Stimulated activated CD4-positive, alpha-beta T cell treated with anti-CD3 and anti-CD28 coated beads, Interleukin-2, amount 100 ng/mL, for 48 hours (primary cell): ENCODE measurements at places on chromosomes 1 and 21.

GRCh38 chr1:200302921-200303290, 106.9 kb downstream of the ZNF281 start:
- no peak for DNase-seq

GRCh38 chr1:206828765-206829164, 36.7 kb upstream of the IL20 start:
- no peak for DNase-seq

DNA sequence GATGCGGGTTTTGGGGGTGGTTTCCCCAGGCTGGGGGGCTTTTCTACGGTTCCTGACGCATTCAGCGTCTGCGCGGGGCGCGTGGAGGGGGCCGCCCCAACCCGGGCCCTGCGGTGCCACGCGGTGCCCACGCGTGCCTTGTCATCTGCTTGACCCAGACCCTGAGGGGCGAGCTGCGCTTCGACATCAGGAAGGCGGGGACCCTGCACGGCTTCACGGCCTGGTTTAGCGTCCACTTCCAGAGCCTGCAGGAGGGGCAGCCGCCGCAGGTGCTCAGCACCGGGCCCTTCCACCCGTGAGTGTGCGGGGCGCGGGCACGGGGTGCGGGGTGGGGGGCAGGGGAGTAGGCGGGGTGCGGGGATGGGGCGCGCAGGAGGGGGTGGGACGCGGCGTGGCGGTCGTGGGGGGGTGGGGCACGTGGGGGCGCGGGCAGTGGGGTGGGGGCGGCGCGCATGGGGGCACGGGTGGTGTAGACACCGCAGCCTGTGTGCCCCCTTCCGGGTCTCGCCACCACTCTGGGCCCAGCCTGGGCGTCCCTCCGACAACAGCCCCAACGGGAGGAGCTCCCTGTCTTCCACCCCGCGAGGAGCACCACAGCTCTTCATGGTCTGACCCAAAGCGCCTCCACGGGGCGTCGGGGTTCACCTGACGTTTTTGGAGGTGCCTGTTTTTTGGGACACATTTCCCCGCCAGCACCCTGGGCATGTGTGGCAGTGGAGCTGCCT, 26.3 kb downstream of the PRMT2 start:
- no peak for DNase-seq

- DNase-seq, result no peak
These were observed 165.6 kb upstream of the POGK start for GRCh38 chr1:166673722-166674121.

DNA sequence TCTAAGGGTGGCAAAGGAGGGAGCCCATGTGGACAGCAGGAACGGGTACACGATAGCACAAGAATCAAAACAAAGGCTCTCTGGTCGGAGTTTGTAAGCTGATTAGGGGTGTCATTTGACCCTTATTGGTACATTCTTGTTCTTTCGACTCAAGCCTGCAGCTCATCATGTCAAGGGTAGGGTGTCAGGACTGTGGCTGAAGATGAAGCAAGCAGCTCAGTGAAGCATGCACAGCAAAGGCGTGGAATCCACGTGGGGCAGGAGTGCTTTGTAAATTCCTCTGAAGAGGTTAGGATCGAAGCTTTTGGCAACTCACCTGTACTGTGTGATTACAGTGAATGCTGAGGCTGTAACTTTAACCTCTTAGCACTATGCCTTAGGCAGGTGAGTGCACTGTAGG, 4.7 kb upstream of the ABCB10 start:
- no peak for DNase-seq

GRCh38 chr21:17765207-17765606, 53.9 kb downstream of the C21orf91 start:
- no peak for DNase-seq

- no peak for DNase-seq
These were observed 57.6 kb upstream of the APOBEC4 start for GRCh38 chr1:183710734-183711133.

DNA sequence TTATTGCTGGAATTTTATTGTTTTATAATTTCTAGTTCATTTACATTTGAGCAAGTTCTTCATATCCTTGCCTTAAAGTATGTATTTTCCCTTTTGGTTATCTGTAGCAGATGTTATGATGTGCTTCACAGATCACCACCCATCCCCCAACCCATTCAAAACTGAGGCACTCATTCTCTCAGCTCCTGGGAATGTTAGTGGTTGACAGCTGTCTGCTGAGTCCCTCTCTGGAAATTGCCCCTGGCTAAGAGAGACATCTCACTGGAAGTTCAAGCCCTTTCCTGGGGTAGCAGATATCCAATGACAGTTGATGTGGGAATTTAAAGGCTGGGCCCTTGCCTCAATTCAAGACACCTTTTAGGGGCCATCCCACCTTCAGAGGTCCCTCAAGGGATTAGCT, 4.3 kb upstream of the DPYD start:
- DNase-seq, result no peak

DNA sequence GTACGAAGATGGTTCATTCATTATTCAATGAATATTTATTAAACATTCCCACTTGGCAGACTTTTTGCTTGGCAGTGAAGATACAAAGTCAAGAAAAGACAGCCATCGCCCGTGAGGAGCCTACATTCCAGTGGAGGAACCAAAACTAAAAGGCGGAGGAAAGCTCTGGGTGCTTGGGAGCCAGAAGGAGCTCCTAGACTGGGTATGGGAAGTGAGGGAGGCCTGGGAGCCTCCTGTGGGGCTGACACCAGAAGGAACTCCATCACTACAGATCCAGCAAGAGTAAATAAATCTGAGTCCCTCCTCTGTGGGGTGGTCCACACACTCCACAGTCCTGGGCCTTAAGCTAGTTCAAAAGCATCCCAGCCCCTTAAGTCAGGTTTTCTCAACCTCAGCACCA, 14.9 kb downstream of the RNASEL start:
- no peak for DNase-seq

GRCh38 chr1:109298666-109299557, 7.9 kb downstream of the MYBPHL start:
- no peak for DNase-seq

DNA sequence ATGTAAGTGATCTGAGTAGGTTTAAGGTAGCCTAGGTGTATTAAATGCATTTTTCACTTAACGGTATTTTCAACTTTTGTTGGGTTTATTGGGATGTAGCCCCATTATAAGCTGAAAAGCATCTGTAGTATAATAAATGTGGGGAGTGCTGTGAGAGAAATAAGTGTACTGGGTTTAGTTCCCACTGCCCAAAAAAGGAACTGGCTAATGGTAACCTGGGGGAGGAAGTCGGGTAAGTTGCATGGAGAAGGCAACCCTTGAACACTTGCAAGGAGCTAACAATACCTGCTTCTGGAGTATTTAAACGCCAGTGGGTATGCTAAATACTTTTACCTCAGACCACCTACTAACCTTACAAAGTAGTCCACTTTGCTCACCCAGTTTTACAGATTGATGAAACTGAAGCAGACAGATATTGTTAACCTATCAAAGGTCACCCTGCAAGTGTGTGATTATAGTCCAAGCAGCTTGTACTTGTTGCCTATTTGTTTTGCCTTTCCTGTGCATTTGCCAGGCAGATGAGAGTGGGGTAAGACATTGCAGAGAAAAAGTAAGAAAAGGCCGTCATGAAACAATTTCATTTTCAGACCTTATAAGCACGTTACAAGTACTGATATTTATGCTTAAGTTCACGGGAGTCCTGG, 7.6 kb upstream of the SHISA4 start:
- DNase-seq, result no peak

DNA sequence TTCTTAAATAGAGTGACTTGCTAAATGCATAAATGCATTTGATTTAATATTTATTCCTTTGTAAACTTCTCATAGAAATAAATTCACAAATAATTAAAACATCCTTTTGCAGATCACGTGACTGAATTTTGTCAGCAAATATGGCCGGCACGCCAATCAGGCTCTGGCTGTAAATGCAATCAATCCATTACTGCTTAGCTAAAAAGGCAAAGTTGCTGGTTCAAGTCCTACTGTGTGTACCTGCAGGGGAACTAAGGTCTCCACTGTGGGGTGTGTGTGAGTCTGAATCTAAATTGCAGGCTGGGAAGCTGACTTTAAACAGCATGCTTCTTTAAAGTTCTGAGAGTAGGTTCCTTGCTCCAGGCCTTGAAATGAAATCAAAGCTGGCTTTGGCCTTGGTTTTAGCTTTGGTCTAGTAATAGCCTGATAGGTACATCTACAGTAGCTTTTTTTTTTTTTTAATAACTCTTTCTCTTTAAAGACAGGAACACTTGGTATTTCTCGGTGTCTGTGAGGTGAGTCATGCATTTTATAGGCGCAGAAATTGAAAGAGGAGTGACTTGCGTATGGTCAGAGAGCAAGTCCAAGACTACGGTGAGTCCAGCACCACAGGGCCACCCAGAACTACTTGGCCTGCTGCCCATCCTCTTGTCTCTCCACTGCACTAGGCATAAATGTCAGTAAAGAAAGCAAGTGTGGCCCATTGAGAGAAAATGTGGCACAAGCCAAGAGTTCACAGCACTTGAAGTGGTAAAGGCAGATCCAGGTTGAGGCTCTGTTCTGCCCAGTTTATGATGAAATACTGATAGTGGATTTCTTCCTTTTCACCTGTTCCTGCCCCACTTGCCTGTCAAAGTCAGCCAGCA, 36.2 kb upstream of the LYST start:
- DNase-seq, result no peak

- DNase-seq, result no peak
These were observed 61.1 kb upstream of the ACOT11 start for GRCh38 chr1:54486907-54487306.
